Skin of body (tissue), 3 donors: ENCODE measurements at places on chromosomes 16 and 17. TPM values are rescaled to one million over a fixed set of nuclear protein-coding genes. Genes with fewer than 3 reads are reported as not detected.

The CEP295NL gene
- total RNA-seq: 10.2 TPM

DNA sequence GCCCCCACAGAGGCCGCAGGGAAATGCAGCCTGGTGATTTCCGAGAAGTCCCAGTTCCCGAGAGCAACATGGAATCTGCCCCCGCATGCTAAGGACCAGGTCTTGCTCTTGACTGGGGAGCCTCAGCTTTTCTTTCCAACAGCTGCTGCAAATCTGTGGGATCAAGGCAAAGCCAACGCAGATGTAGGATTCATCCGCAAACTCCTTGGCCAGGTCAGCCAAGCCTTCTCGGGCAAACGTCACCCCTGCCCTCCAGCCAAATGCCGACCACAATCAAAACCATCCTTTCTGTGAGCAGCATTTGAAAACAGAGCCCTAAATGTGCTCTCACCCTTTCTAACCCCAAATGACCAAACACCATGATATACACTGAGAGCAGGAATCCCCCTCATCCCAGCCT is 54.0 kb downstream of the MRM3 start:
- DNase-seq: no peak

- DNase-seq: peak; percentile 31
These were observed 98.0 kb downstream of the TBC1D16 start for GRCh38 chr17:79937391-79938335.

The SMIM36 gene
- total RNA-seq: not detected

DNA sequence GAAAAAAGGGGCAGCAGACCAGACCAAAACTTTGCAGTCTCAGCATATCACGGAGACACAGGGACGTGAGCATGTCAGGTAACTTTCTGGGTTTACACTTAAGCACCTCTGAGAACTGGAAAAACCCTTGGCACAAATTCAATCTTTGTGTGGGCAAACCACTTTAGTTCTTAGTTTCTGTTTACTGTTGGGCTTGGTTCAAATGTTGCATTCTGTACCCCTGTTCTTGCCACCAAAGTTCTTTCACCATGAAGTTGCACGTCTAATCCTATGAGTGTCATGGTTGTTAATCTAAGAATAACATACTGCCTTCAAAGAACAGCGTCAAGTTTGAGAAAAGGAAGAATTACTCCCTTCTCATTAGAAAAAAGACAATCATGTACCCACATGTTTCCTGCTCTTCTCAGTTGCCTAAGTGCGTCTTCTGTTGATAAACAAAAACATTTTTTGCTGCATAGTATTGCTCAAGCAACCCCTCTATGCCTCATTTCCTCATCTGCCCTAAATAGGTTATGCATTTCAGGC is 11.6 kb downstream of the KRT33A start:
- peak; percentile 20 for DNase-seq

DNA sequence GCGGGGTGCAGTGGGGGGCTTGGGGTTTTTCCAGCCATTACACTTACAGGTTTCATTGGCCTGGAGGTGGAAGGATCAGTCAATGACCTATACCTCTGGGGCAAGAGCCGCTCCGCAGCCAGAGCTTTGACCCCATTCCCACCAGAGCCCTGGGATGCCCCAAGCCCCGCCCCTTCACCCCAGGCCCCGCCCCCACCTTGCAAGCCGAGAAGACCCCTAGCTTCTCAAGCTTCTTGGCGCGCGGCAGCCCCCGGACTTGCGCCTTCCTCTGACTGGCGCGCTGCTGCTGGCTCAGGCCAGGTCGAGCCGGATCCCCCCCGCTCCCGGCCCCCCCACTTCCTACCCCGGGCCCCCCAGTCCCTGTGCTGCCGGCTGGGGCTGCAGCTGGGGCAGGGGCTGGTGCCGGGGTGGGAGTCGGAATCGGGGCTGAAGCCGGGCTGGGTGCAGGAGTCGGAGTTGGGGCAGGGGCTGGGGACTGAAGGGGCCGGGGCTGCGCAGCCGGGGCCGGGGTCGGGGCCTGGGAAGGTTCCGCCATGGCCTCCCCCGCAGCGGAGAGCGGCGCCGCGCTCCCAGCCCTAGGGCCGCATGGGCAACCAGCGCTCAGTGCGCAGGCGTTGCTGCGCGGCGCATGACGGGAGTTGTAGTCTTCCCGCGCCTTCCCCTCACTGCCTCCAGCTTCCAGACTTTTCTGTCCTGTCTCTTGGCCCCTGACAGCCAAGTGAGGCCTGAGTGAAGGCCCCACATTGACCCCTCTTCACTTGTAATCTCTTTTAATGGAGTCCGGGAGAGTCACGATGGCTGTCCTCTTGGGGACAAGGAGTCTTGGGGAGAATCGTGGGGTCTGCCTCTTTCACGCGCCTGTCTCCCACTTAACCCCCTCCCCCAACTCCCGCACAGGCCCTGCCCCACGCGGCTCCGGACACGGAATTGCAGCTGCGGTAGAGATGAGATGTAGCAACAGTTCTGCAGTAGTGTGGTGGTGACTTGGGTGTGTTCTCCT is at the start of gene KAT2A:
KAT2A (minus strand) TSS at position 598 of the 1,000 bp plus-strand sequence; CDS start at position 535, 63 bp downstream.
- DNase-seq: peak; percentile 44

The KRTAP1-1 gene
- 7.5 TPM for total RNA-seq

DNA sequence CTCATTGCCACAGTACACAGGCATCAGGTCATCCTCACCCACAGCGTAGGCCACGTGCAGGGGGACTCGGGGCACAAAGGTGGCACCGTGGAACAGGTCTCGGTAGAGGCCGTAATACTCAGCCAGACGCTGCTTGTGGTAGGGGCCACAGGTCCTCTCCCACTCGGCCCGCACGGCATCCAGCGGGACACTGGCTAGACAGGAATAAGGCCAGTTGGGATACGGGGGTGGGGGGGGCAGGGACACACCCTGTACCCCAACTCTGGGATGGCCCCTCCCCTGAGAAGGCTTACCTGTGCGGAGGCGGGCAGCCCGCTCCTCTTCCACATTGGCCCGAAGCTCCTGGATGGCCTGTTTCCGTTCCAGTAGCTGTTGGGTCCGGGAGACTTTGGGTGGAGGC is 3.0 kb downstream of the MRPL38 start:
- DNase-seq: no peak

DNA sequence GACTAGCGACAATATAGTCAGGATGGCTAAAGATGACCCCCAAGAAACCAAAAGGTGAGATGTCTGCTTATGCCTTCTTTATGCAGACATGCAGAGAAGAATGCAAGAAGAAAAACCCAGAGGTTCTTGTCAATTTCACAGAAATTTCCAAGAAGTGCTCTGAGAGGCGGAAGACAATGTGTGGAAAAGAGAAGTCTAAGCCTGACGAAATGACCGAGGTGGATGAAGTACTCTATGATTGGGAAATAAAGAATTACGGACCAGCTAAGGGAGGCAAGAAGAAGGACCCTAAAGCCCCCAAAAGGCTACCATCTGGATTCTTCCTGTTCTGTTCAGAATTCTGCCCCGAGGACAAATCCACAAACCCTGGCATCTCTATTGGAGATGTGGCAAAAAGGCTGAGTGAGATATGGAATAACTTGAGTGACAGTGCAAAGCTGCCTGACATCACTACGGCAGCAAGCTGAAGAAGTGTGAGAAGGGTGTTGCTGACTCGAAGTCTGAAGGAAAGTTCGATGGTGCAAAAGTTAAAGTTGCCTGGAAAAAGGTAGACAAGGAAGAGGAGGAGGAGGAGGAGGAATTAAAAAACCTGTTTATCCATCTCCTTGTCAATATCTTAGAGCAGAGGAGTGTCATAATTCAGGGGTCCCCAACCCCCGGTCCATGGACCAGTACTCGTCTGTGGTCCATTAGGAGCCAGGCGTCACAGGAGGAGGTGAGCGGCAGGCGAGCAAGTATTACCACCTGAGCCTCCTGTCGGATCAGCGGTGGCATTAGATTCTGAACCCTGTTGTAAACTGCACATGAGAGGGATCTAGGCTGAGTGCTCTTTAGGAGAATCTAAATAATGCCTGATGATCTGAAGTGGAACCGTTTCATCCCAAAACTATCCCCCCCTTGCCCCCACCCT is 25.1 kb upstream of the ADGRG1 start:
- no peak for DNase-seq

DNA sequence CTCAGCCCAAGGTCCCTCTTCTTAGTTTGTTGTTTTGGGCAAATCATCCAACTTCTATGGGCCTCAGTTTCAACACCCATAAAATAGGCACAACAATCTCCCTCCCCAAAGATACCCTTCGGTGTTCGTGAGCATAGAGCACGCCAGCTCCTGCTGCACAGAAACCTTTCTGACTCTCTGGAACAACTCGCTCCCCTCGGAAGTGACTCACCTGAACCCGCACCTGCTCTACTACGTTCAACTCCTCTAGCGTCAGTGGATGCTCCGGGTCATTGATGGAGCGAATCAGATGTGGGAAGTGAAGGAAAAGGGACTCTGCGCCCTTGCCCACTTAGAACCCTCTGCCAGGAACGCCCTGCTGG is 445 bp downstream of the CIAO2B start:
- DNase-seq: no peak

GRCh38 chr17:67211742-67212141 is 33.3 kb downstream of the HELZ start:
- no peak for DNase-seq

- no peak for DNase-seq
These were observed 3.2 kb downstream of the PRSS22 start for GRCh38 chr16:2854700-2855309.

The MT1A gene
- total RNA-seq: 1.4 TPM

The EXOC7 gene
- total RNA-seq: 65.8 TPM

The PRSS21 gene
- not detected for total RNA-seq

DNA sequence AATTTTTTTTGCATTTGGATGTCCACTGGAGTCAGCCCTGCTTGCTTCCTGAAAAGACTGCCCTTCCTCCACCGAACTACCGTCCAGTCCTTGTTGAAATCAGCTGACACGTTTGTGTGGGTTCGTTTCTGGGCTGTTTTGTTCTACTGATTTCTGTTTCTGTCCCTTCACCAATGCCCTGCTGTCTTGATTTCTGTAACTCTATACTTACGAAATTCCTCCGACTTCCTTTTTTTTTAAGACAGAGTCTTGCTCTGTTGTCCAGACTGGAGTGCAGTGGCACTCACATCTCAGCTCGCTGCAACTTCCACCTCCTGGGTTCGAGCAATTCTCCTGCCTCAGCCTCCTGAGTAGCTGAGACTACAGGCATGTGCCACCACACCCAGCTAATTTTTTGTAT is 8.4 kb upstream of the GAA start:
- no peak for DNase-seq

GRCh38 chr16:17101646-17102045 is 369.1 kb downstream of the XYLT1 start:
- no peak for DNase-seq

- no peak for DNase-seq
These were observed 11.0 kb upstream of the NXPH3 start for GRCh38 chr17:49564638-49565037.

- DNase-seq: no peak
These were observed 10.7 kb upstream of the CIITA start for GRCh38 chr16:10865991-10866966.

- no peak for DNase-seq
These were observed 5.2 kb upstream of the OR1F1 start for GRCh38 chr16:3182608-3183444.

DNA sequence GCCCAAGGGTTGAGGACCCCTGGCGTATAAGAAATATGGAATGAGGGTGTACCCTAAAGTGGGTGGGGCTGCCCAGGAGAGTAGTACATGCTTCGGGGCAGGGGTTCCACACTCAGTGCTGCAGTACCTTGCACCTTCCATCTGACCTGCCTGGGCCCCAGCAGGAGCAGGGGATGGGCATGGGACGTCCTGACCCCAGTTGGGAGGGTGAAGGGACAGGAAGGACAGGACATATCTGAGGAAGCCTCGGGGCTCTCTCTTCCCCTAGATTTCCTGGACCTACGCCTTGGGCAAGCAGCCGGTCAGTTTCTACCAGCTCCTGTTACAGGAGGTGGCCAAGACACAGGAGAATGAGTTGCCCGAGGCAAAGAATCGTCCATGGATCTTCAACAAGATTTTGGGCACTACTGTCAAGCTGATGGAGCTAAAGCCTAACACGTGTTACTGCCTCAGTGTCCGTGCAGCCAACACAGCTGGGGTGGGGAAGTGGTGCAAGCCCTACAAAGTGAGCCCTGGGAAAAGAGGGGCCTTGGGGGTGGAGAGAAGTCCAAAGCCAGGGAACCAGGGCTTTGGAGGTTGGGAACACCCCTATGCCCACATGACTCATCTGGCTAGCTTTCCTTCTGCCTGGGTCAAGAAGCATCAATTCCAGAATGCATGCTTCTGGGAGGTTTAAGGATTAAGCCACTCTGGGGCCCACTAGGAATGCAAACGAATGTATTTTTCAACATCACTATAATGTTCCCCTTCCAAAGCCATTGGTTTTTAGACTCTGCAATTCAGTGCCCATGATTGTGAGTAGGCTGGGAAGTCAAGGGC is 7.9 kb downstream of the FNDC8 start:
- no peak for DNase-seq

DNA sequence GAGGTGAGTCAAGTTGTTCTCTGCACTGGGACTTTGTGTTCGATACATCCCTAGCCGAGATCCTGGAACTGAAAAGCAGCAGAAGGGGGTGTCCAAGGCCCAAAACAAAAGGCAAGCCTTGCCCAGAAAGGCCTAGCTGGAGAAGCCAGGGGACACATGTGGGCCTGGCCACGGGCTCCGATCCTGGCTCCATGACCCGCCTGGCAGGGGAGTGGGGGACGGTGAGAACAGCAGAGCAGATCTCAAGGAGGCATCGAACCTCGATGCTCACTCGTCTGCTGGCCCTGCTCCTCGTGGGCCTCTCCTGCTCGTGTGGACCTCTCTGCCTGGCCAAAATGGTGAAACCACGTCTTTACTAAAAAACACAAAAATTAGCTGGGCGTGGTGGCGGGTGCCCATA is 8.9 kb downstream of the CCNF start:
- no peak for DNase-seq

- DNase-seq: no peak
These were observed 65.9 kb downstream of the KCNJ2 start for GRCh38 chr17:70235252-70235651.

DNA sequence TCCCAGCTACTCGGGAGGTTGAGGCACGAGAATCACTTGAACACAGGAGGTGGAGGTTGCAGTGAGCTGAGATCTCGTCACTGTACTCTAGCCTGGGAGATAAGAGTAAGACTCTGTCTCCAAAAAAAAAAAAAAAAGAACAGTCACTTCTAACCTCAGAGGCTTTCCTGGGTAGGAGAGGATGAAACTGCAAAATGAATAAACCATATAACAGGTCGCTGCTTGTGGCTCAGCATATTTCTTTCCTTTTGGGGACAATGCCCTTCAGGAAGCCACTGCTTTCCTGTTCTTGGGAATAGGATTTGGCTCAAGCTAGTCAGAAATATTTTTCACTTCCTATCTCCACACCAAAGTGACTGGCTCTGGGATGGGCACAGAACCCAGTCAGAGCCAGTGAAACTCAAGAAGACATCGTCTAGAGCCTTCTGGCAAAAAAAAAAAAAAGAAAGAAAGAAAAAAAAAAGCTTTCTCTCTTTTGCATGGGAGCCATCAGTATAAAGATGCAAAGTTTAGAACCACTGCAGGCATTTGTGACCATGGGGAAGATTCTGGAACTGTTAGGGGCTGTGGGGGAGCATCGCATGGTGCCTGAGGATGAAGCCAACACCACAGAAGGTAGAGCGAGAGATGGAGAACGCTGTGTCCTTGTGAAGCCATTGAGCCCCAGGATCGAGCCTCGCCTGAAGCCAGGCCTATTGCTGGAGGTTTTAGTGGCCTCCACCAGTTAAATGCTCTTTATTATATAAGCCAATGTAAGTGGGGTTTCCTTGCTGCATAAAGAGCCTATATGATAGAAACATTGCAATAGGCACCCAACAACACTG is 71.8 kb upstream of the MRTFB start:
- no peak for DNase-seq
